ENCODE measurements at places on chromosomes 3 and 15.

- DNase-seq, result no peak
Measured at GRCh38 chr3:52492059-52492458, 3.1 kb upstream of the STAB1 start.

GRCh38 chr3:189027626-189028155, 144.1 kb upstream of the TPRG1 start:
- no peak for DNase-seq

DNA sequence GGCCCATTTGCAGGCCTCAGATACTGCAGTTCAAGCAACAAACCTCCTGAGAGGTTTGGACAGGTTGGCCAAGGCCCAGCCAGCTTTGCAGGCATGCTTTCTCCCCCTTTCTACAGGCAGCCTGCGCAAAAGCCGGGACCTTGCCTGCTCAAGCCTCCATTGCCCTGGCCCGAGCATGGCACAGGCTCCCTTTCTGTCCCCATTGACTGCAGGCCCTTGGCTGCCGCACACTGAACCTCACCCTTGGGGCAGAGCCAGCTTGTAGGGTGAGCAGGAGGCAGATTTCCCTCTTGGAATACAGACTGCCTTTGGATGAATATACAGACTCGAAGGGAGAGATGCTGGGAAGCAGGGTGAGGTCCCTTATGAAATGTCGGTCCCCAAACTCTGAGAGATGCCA, 461.7 kb upstream of the PROK2 start:
- DNase-seq, result no peak

DNA sequence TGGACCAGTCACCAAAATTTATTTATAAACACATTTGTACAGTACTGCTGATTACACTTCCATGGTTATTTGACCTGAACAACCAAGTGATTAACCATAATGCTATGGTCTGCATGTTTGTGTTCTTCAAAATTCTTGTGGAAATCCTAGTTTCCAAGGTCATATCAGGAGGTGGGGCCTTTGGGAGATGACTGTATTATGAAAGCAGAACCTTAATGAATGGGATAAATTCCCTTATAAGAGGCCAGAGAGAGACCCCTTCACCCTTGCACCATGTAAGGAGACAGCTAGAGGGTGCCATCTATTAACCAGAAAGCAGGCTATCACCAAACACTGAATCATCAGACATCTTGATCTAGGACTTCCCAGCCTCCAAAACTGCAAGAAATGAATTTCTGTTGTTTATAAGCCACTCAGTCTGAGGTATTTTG, 1.9 kb downstream of the SCAPER start:
- no peak for DNase-seq

GRCh38 chr3:15768421-15769255, 29.1 kb downstream of the ANKRD28 start:
- no peak for DNase-seq

- no peak for DNase-seq
Measured at GRCh38 chr3:181718987-181719911, 7.5 kb downstream of the SOX2 start.

GRCh38 chr3:52423173-52423572, 21.7 kb downstream of the SEMA3G start:
- DNase-seq, result no peak

GRCh38 chr3:187763850-187764648, 18.8 kb upstream of the BCL6 start:
- no peak for DNase-seq
